ENCODE measurements at places on chromosomes 5 and 9.

DNA sequence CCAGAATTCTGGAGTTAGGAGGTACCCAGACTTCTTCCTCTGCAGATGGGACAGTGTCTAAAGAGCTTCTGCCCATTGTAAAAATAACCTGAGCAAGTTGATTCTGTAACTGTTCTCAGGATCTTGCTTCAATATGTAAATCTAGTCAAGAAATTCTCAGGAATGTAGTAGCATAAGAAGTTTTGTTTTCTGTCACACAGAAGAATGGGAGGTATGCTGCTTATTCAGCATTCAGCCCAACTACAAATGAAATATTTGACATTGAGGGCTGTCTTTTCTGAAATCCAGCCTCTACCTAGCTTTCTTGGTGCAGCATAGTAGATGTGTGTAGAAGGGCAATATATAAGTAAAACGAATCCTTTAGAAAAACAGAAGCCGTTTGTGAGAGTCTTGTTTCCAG is 13.8 kb downstream of the MACIR start:
- no peaks in the 10 kb centered on the region for H3K27me3 ChIP-seq
- H3K4me3 ChIP-seq = no peak overlapping the region
- no peak overlapping the region for H3K27ac ChIP-seq
- peaks cover 5% of the 10 kb centered on the region for H3K36me3 ChIP-seq
- peaks cover 18% of the 10 kb centered on the region for H3K4me1 ChIP-seq

DNA sequence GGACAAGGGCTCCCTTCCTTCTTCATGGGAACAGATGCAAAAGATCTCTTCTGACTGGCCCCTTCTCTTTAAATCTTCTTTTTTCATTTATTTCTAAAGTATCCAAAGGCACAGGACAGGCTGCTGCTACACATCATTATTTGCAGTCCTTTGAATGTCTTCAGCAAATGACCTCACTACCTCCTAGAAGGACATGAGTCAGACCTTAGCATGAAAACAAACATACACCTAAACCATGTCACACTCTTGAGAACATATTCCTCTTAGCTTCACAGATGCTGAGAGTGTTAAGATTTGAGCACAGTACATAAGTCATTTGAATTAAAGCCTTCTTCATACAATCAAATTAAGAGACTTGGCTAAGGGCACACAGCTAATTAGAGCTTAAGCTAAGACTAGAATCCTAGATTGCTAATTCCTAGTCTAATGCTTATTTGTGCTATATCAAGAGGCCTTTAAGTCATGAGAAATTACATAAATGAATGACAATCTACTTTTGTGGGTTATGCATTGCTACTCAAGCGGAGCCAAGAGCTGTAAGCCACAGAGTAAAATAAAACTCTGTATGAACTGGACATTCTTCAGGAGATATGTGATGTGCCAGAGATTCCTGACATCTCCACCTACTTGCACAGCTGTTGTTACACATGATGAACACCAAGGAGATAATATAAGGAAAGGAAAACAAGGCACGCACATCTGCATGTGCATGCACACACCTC is 109.1 kb upstream of the PTGER4 start:
- H3K36me3 ChIP-seq = no peaks in the 10 kb centered on the region
- no peak overlapping the region for H3K27ac ChIP-seq
- DNase-seq = no peak
- no peaks in the 10 kb centered on the region for H3K4me1 ChIP-seq

GRCh38 chr5:151682751-151683331 is 3.9 kb downstream of the SPARC start:
- H3K27ac ChIP-seq = peak overlapping the region; percentile 89
- no peak overlapping the region for H3K4me3 ChIP-seq
- no peaks in the 10 kb centered on the region for H3K36me3 ChIP-seq
- no peaks in the 10 kb centered on the region for H3K4me1 ChIP-seq
- H3K27me3 ChIP-seq = no peaks in the 10 kb centered on the region

DNA sequence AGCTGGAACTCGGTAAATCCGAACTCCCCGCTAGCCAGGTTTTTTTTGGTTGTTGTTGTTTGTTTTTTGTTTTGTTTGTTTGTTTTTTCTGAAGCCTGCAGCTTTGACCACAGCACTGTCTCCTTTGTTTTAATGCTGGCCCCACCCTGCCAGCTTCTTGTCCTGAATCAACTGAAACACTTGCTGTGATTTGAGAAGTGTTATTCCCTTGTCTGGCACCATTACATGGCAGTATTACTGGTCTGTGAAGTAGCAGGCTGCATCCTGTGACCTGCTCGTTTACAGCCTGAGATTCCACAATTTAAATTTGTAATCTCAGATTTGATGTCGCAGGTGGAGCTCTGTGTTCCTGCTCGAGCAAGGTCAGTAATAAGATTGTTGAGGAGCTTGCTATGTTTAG is 1.4 kb upstream of the SLC36A2 start:
- no peak overlapping the region for H3K4me3 ChIP-seq
- no peaks in the 10 kb centered on the region for H3K27me3 ChIP-seq
- DNase-seq = no peak
- peaks cover 5% of the 10 kb centered on the region for H3K4me1 ChIP-seq
- H3K36me3 ChIP-seq = no peaks in the 10 kb centered on the region

GRCh38 chr5:168879929-168880328 is 300.8 kb upstream of the PANK3 start:
- H3K4me1 ChIP-seq = no peaks in the 10 kb centered on the region
- no peaks in the 10 kb centered on the region for H3K27me3 ChIP-seq
- no peak overlapping the region for H3K27ac ChIP-seq

GRCh38 chr5:131747180-131748105 is 49.4 kb downstream of the FNIP1 start:
- H3K27me3 ChIP-seq = no peaks in the 10 kb centered on the region
- no peak overlapping the region for H3K27ac ChIP-seq
- H3K4me1 ChIP-seq = peaks cover 6% of the 10 kb centered on the region
- DNase-seq = no peak
- H3K36me3 ChIP-seq = peaks cover 19% of the 10 kb centered on the region
- H3K4me3 ChIP-seq = no peak overlapping the region
